ENCODE measurements at places on chromosomes 1 and 21. TPM values are rescaled to one million over a fixed set of nuclear protein-coding genes. Genes with fewer than 3 reads are reported as not detected.
A peak's percentile ranks its signal among the peaks of the same experiment; 100 is the strongest.

The PLA2G2A gene
- not detected for total RNA-seq

The AADACL4 gene
- total RNA-seq: not detected

- H3K36me3 ChIP-seq: no peaks in the 10 kb centered on the region
- H3K4me3 ChIP-seq: no peak overlapping the region
- no peaks in the 10 kb centered on the region for H3K4me1 ChIP-seq
Measured at GRCh38 chr21:25859235-25859929, 124.6 kb downstream of the GABPA start.

DNA sequence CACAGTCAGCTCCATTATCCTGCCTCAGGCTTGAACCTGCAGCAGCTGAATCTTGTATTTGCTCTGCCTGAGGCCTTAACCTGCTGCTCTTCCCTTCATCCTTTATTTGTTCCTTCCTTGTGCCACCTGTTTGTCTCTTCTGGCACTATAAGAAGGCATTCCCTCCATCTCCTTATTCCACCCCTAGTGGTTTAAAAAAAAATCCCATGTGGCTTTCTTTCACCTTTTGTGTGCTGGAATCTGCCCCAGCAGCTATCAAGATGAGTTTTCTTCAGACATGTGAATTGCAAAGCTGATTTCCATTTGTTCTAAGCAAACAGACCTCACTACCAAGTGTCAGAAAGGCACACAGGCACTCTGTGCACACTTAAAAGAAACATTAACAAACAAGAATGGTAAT lies 294.6 kb downstream of the TTLL7 start:
- H3K4me3 ChIP-seq: no peak overlapping the region
- peak overlapping the region; percentile 83 for H3K27ac ChIP-seq
- peaks cover 7% of the 10 kb centered on the region for H3K36me3 ChIP-seq
- no peak for DNase-seq
- H3K4me1 ChIP-seq: peaks cover 44% of the 10 kb centered on the region
- no peaks in the 10 kb centered on the region for H3K27me3 ChIP-seq

The GBP6 gene
- total RNA-seq: 3.3 TPM

DNA sequence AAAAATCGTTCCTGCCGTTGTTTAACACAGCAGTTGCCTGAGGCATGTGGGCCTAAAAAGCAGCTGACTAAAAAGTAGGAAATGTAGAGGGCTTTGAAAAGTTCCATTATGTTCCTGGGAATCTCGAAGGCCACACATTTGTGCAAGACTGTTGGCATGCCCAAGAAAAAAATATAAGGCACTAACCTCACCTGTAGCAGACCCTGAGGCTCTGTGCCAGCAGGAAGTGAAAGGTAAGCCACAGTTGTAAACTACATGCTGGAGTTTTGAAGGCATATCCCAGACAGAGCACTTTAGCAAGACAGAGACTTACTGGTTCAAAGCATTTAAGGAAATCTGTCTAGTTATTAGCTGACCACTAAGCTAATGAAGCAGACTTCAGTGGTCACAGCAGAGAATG lies 52.7 kb downstream of the TRMT1L start:
- peaks cover 1% of the 10 kb centered on the region for H3K36me3 ChIP-seq
- no peak for DNase-seq
- no peaks in the 10 kb centered on the region for H3K27me3 ChIP-seq
- no peak overlapping the region for H3K27ac ChIP-seq
- H3K4me1 ChIP-seq: no peaks in the 10 kb centered on the region
- no peak overlapping the region for H3K4me3 ChIP-seq

- H3K36me3 ChIP-seq: peaks cover 1% of the 10 kb centered on the region
- H3K4me1 ChIP-seq: peaks cover 30% of the 10 kb centered on the region
Measured at GRCh38 chr1:25735956-25736529, 64.0 kb upstream of the SELENON start.

GRCh38 chr1:75725266-75725665 lies 757 bp downstream of the ACADM start:
- H3K4me3 ChIP-seq: peak overlapping the region; percentile 97
- no peak for DNase-seq
- H3K27ac ChIP-seq: peak overlapping the region; percentile 98
- H3K4me1 ChIP-seq: peaks cover 49% of the 10 kb centered on the region

The ENAH gene
- 0.12 TPM for total RNA-seq

GRCh38 chr1:183792300-183792699 lies 12.6 kb upstream of the RGL1 start:
- no peaks in the 10 kb centered on the region for H3K36me3 ChIP-seq
- no peak overlapping the region for H3K4me3 ChIP-seq
- no peak overlapping the region for H3K27ac ChIP-seq
- H3K27me3 ChIP-seq: no peaks in the 10 kb centered on the region
- H3K4me1 ChIP-seq: no peaks in the 10 kb centered on the region
